CD4-positive, alpha-beta T cell treated with Interferon gamma for 1 hour (primary cell): ENCODE measurements at places on chromosomes 3 and 15.

DNA sequence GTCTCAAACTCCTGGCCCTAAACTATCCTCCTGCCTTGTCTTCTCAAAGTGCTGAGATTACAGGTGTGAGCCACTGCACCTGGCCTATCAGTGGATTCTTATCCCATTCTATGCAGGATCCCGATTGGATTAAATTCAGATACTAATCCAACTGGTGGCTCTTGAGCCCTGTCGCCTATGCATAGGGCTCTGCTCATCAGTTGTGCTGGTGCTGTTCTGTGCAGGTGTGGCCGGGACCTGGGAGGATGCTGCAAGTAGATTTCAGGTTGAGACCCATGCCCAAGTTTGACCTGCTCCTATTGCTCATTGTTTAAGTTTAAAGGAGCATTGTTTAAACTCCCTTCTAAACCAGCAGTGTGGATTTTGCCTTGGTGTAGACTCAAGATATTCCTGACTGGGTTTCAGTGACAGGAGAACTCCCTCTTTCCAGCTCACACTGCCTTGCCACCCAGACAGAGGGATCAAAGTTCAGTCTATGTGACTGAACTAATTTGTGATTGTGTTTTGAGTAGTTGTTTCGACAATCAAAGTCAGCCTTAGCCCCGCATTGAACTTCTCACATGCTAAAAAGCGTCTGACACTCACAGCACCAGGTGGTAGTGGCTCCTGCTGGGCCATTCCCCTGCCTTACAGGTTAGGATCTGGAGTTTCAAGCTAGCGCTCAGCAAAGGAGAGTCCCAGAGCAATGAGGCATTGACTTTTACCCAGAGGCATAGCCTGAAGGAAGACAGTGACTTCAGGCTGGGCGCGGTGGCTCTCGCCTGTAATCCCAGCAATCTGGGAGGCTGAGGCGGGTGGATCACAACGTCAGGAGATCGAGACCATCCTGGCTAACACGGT is 45.0 kb upstream of the PIK3CB start:
- no peak for DNase-seq

DNA sequence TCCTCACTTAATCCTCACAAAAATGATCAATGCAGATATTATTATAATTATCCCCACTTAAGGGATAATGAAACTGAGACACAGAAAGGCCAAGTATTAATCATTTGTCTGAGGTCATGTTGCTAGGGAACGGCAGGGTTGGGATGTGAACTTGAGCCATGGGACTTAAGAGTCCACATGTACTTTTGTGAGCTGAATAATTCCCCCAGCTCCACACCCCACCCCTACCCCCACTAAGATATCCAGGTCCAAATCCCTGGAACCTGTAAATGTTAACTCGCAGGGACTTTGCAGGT is 290.5 kb upstream of the GADL1 start:
- DNase-seq = no peak

- no peak for DNase-seq
Observed at GRCh38 chr3:101183151-101183550, 137.2 kb downstream of the IMPG2 start.

GRCh38 chr3:1092771-1093170 is at the start of gene CNTN6:
Gene CNTN6 (plus strand): TSS chr3:1093024. CDS start chr3:1148009, 54,985 bp downstream.
- DNase-seq = no peak
